ENCODE measurements at places on chromosomes 5 and 9. TPM values are rescaled to one million over a fixed set of nuclear protein-coding genes. Genes with fewer than 3 reads are reported as not detected.

BRINP1 gene
- 0.41 TPM for polyA plus RNA-seq

DNA sequence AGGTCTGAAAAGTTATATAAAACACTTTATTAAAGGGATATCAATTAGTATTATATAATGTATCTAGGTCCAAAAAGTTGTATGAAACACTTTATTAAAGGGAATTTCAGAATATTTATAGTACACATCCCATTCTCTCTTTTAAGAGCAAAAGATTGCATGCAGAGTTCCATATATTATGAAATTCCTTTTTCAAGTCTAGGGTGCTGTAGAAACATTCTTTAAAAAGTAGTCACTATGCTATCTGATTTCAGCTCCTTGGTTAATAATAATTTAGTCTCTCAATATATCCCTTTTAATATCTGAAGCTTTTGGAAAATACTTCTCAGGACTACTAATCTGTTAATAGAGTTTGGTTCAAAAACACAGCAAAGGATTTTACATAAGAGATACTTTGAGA, 1496.1 kb upstream of the C9orf72 start:
- DNase-seq = no peak

- no peak for DNase-seq
These were observed 251.6 kb upstream of the PTGER4 start for GRCh38 chr5:40428126-40428525.

GRCh38 chr9:21320465-21320864, 14.7 kb downstream of the KLHL9 start:
- DNase-seq = no peak

NUTM2G gene
- not detected for polyA plus RNA-seq

GCNT4 gene
- 0.02 TPM for polyA plus RNA-seq

AGXT2 gene
- not detected for polyA plus RNA-seq

DNA sequence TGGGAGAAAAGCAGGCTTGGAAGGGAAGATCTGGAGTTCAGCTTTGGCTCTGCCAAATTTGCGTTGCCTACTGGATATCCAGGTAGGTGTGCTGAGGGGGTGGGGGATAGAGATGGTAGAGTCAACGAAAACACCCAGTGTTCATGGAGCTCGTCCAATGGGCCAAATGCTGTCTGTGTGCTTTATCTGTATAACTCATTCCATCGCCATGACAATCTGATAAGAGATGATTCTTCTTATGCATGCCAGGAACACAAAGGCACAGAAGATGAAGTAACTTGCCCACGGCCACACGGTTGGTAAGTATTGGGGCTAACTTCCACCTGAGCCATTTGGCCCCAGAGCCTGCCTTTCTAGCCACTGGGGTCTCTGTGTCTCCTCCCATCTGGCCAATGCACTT, 53.2 kb downstream of the BOD1 start:
- no peak for DNase-seq

DNA sequence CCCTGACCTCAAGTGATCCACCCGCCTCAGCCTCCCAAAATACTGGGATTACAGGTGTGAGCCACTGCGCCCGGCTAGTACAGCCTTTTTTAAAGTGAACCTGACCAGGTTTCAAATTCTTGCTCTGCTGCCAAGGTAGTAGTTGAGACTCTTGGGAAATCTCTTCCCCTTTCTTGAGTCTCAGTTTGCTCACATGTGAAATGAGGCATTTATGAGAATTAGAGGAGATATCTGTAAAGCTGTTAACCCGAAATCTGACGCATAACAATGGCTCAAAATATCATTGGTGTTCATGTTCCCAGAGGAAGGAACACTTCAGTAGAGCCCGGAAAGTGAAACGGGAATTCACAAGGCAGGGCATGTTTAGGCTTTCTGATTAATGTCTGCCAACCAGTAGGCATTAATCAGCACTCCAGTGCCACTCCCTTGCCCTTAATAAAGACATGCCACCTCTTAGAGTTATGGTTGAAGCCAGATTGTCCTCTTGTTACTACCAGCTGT, 1.5 kb downstream of the ARPC5L start:
- DNase-seq = no peak

- peak; percentile 5 for DNase-seq
These were observed 334.9 kb downstream of the PARP8 start for GRCh38 chr5:51001227-51001923.

MCIDAS gene
- not detected for polyA plus RNA-seq

GFI1B gene
- 0.03 TPM for polyA plus RNA-seq

CARD9 gene
- polyA plus RNA-seq = 1.7 TPM

GOLGA2 gene
- 103 TPM for polyA plus RNA-seq

DNA sequence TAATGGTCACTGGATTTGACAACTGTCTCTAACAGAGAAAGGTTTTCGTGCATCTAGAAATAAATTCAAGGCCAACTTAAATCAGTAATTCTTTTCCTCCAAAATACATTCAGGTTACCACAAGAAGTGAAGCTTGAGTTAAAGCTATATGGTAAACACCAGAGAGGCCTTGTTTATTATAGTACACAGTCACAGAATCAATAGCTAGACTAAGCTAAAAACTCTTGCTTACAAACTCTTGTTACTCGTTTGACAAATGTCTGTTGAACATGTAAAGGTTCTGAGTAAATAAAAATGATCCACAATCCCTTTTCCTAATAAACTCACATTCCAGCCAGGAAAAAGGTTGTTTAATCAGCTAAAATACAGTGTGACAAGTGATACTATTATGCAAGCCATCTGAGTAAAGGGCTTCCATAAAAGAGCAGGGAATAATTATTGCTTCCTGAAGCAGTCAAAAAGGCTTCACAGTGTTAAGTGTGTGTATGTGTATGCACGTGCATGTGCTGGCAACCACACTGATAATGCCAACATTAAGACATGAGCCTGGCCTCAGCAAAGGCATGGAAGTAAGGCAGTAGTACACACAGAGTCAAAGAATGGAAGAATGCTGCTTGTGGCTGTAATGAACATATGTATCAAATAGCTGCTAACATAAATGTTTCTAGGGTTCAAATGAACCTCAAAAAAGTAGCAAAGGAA, 12.8 kb downstream of the PTAR1 start:
- DNase-seq = no peak

DNA sequence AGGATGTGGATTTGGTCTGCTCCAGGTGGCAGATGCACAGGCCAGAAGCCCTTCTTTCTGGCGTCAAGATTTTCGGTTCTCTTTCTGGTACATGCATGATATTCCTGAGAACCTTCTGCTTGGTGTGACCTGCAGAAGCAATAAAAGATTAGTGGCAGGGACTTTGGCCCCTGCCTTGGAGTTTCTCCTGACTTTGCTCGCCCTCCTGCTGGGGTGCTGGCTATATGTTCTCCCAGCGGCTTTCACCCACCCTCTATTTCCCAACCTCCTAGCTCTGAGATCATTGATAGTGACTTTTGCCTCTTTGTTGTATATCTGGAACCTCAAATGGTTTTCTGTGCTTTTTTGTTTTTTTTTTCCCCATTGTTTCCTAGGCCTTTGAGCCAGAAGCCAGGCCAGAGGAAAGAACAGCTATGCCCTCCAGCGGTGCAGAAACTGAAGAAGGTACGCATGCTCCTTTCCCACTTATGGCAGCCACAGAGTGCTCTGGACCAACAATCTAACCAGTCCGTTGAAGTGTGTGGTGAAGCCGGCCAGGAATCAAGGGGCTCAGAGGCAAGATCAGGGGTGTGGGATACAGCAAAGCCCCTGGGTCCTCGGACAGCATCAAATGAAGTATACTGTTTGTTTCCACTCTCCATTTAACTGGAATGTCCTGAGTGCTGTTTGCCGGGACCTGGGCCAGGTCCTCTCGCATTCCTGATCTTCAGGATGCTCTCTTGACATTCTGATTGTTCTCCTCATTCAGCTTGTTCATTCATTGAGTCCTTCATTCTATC, 154.5 kb downstream of the ARHGEF28 start:
- DNase-seq = no peak

DNA sequence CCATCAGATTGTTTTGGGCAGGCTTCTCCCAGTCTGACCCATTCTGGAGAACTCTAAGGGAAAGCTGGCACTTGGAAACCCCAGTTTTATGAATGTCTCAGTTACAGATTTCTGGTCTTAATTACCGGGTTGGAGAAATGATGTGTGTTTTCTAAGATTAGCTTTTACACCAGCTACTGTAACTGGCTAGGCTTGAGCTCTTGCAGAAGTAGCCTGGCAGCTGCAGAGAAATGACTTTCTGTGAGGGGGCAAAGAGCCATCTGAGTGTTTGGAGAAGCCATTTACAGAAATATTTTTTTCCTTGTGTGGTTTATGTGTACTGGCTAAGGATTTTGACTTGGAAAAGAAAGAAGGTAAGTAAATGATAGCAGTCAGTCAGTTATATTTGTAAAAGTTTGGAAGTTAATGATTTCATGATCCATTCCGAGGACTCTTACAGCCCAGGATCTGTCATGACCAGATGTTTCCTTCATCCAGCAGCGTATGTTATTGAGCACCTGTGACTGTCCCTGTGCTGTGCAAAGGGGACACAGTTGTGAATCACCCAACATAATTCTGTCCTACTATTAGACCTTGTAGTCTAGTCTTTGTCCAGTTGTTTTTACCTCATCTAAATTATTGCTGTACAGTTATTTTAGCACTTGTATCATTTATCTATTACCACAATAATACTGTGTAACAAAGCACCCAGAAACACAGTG, 53.7 kb upstream of the GDNF start:
- no peak for DNase-seq

- no peak for DNase-seq
These were observed 131.9 kb downstream of the KCNIP1 start for GRCh38 chr5:170635706-170636105.

DNA sequence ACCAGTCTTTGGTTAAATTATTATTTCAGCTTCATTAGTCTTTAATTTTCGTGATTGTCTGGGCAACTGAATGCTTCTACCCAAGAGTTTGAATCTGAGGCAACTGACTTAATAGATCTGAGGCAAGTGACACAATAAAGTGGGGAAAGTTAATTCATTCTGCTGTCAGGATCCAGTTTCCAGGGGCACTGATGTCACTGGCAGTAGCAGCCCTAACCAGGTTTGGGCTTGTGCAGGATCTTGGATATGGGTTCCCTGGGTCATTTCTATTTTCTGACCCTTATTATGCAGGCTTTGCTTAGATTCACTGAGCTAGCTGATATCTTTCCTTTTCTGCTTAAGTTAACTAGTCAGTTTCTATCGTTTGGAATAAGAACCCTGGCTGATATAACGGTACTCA, 9.6 kb downstream of the SREK1IP1 start:
- no peak for DNase-seq

GRCh38 chr5:76451031-76451701, 48.1 kb downstream of the IQGAP2 start:
- no peak for DNase-seq

LVRN gene
- polyA plus RNA-seq = 0.02 TPM

- no peak for DNase-seq
These were observed 168.8 kb upstream of the PPP1R2B start for GRCh38 chr5:156681265-156681664.

DNA sequence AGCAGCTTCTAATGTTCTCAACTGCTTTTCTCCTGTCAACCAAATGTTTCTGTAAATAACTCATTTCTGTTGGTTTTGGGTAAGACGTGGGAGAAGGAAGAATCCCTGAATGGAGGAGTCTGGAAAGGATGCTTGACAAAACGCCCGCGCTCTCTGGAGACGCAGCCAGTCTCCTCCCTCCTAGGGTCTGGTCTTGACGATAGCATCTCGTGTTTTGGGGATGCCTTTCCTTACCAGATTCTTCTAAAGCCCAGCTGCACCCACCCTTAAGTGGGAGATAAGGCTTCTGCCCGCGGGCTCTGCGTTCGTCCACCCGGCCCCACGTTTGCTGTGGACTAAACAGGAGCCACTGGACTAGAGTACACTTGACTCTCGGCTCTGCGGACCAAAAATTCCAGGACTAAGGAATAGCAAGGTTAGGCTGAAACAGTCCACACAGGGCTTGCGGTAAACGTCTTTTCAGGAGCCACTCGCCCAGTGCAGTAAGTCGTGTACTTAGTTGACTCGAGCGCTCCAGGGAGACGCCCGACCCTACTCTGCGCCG, 491 bp upstream of the CTSL start:
- no peak for DNase-seq

DNA sequence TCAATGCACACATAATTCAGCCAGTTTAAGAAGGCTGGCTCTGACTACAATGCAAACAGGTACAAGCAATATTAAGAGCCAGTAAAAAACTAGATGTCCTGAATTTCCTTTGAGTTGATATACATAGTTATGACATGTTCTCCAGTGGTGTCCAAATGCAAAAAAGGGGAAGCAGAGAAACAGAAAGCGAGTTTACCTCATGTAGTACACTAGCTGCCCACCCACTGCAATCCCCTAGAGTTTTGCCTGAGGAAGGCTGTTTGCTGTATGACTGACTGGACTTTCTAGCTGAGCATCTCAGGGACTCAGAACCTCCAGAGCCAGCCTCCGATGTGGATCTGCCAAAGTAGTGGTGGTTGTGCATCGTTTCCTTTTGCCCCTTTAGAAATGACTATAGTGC, 44.8 kb upstream of the SLC1A3 start:
- no peak for DNase-seq

All from SK-N-SH (cell line).